ENCODE measurements at places on chromosomes 11 and 22. TPM values are rescaled to one million over a fixed set of nuclear protein-coding genes. Genes with fewer than 3 reads are reported as not detected.
A peak's percentile ranks its signal among the peaks of the same experiment; 100 is the strongest.

Gene APOA5
- not detected for polyA plus RNA-seq

- DNase-seq: no peak
Measured at GRCh38 chr11:103703437-103703836, 333.0 kb upstream of the DDI1 start.

DNA sequence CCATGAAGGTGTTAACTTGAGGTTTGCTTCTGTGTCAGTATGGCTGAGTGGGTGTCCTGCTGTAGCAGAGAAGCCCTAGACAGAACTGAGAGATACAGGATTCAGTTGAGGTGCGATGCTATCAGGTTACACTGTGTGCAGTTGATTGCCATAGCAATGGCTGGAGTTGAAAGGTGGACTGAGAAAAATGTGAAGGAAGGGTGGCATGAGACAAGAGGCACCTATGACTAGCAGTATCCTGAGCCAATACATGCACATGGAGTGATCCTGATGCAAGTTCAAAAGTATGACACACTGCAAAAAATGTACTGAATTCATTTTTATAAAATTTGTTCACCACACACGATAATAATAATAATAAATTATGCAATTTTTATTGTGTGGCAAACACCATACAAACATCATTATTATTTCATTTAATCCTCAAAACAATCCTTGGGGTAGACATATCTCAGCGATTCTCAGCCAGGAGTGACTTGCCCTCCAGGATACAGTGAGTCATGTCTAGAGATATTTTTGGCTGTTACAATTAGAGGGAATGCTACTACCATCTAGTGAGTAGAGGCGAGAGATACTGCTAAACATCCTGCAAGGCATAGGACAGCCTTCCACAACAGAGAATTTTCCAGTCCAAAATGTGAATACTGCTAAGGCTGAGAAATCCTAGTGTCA, 3.9 kb upstream of the PIWIL4 start:
- no peak for DNase-seq

DNA sequence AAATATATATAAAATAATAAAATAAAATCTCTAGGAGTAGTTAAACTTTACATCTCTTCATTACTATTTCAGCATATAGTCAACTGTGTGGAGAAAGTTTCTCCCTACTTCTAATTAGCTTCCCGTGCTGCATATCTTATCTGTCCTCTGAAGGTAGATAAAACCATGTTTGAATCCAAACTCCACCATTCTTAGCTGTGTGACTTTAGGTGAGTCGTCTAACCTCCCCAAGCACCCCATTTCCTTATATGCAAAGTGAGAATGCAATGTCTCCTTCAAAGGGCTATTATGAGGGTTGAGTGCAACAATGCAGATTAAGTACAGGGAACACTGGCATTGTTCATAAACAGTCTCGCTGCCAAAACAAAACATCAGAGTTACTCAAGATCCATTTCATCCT, 80.8 kb upstream of the DRD2 start:
- no peak for DNase-seq

DNA sequence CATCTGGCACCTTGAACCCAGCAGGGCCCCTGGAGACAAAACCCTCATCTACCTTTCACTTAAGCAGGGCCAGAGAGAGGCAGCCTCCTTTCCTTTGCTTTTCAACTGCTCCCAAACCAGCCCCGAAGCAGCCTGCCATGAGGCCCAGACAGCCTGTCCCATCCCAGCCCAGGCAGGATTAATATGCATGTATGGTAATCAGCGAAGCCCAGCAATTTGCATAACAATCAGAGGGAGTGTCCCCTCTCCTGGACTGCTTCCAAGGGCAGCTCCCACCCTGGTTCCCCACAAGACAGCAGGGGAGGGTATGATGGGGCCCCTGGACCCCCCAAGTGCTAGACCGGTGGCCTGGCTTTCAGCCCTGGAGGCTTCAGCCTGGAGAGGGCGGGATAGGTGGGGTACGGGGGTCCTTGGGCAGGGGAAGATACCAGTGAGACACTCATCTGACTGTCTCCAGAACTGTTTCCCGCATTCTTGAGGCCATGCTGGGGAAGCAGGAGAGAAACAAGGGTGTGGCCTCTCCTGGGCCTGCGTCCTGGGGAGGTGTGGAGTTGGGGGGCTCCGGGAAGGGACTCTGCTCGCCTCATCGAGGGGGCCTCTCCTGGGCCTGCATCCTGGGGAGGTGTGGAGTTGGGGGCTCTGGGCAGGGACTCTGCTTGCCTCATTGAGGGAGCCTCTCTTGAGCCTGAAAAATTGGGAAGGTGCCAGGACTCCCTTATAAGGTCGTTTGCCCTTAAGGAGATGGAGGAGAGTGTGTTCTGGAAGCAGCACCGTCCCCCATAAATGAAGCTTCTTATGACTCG, 93.2 kb upstream of the PRR5 start:
- no peak for DNase-seq

- no peak for DNase-seq
Measured at GRCh38 chr11:117591316-117592039, 205.5 kb downstream of the DSCAML1 start.

- DNase-seq: no peak
Measured at GRCh38 chr22:25131198-25131887, 68.3 kb upstream of the CRYBB3 start.

DNA sequence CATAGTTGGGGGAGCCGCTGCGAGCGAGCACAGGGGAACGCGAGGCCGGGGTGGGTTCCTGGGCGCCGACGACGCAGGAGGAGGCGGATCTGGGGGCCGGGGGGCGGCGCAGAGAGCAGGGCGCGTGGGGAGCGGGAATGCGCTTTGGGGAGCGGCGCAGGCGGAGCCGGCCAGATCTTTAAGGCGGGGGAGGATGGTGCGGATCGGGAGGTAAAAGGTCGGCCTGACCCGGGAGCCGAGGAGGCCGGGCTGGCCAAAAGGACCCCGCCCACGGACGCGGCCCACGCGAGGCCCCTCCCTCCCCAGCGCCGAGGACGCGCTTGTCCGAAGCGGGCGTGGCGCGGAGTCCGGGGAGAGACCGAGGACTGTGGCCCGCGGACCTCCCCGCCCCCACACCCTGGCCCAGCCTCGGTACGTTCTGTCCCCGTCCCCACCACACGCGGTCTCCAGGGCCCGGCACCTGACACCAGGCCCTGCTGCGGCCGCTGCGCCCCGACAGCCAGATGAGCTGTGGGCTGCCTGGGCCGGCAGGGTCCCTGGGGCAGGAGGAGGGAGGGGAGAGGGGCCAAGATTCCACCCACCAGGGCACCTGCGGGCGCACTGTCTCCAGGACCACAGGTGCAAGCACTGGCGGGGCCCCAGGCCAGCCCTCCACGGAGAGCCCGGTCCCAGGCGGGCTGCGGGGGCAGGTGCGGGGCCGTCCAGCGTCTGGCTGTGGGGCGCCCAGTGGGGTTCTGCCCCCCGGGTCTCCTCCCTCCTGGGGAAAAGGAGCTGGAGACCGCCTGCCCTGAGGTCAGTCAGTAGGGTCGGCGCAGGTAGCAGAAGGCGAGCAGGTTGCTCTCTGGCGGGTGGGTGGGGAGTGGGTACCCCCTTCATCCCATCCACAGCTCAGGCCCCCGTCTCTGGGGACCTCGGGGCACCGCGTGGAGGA, 10.9 kb downstream of the PIM3 start:
- DNase-seq: peak; percentile 98

Data from left lung (tissue), 14 donors.